ENCODE measurements at places on chromosomes 3 and 15. TPM values are rescaled to one million over a fixed set of nuclear protein-coding genes. Genes with fewer than 3 reads are reported as not detected.

Gene CADPS
- total RNA-seq: 3.2 TPM

Gene PTH1R
- 0.29 TPM for total RNA-seq

Gene MASP1
- 1.2 TPM for total RNA-seq

Gene MYLK
- total RNA-seq: 232 TPM

DNA sequence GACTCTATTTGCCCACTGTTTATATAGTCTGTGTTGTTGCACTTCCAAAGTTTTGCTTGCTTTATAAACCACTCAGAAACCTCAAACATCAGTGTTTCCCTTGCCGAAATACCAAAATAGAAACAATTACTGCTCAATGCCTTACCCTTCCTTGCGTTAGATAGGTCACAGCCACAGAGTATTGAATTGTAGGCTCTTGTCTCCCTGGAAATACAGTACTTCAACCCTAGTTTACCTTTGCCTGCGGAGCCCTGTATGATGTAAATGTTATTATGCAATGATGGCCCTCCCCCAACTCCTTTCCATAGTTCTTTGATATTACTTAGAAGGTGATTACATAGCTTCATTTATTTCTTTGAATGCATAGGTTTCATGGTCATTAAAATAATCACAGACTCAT is 44.2 kb downstream of the SOX2 start:
- DNase-seq: no peak

- DNase-seq: no peak
These were observed 325.5 kb downstream of the CHST2 start for GRCh38 chr3:143445118-143445517.

DNA sequence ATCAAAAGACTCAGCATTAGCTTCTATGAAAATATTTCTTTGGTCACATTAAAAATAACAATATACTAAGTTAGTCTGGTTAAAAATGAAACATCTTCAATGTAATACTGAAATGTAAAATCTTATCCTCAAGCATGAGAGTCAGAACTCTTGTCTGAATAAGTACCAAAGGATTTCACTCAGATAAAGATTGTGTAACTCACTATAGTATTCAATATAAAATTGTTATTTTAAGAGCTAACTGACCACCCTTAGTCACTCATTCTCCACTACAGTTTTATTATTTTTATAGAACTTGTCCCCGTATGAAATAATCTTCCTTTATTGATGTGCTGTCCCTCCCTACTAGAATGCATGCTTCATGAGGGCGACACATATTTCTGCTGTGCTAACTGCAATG is 426.3 kb downstream of the MECOM start:
- DNase-seq: no peak

Gene MORC1
- not detected for total RNA-seq

Measured in osteoblast (primary cell).